ENCODE measurements at places on chromosomes 4 and X. TPM values are rescaled to one million over a fixed set of nuclear protein-coding genes. Genes with fewer than 3 reads are reported as not detected.

DNA sequence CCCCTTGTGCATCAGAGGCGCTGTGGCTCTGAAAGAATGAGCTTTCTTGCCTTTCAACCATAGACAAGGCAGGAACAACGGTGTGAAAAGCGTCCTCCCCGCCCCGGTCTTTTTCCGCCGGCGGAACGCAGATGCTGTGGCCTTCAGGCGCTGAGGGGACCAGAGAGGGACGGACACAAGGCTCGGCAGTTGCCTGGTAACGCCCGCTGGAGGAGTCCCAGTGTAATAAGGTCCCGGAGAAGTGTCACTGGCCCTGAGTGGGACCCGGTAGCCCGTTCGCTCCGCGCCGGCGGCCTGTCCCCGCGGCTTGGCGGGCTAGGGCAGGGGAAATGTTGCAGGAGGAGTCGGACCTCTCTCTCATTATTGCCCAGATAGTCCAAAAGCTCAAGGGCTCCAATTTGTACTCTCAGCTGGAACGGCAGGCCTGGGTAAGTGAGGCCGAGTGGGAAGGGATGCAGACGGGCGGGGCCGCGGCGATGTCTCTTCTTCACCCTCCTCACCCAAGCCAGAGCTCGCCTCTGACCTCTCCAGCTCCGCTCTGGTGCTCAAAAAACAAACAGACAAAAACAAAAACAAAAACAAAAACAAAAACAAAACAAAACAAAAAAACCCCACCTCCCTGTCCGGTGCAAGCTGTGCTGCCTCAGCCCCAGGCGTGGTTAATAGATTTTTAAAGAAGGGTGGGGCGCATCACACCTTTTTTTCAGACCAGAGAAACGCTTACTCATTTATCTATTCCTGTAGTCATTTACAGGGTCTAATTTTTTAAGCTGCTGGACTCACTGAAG lies at the start of gene TBC1D19:
TSS of gene TBC1D19 (plus strand) at position 220 of the 788 bp plus-strand sequence. CDS start at position 330, 110 bp downstream.
- no peaks in the 10 kb centered on the region for H3K36me3 ChIP-seq
- H3K4me1 ChIP-seq, result no peaks in the 10 kb centered on the region
- H3K4me3 ChIP-seq, result peak within 1 kb of the TSS; percentile 73
- no peaks in the 10 kb centered on the region for H3K27me3 ChIP-seq
- peak; percentile 92 for DNase-seq

DNA sequence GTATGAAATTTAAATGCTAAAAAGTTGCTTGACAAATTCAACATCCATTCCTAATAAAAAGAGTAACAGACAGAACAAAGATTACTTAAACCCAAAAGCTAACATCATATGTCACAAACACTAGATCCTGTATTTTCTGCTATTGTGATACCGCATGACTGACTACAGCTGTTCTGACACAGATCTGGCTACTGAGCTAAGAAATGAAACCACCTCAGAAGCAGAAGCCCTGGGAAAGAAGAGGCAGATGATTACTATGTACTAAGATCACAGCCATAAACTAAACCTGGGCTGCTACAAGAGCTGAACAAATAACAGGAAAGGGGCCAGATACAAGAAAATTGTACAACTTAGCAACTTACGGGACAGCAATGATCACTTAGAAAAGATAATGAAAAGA lies 9.4 kb downstream of the LETM1 start:
- H3K27ac ChIP-seq, result no peak overlapping the region
- H3K27me3 ChIP-seq, result no peaks in the 10 kb centered on the region
- H3K36me3 ChIP-seq, result peaks cover 27% of the 10 kb centered on the region
- no peak overlapping the region for H3K4me3 ChIP-seq

GRCh38 chrX:2430265-2430825 lies 70.4 kb downstream of the DHRSX start:
- no peak overlapping the region for H3K27ac ChIP-seq
- no peak for DNase-seq
- no peaks in the 10 kb centered on the region for H3K27me3 ChIP-seq
- H3K36me3 ChIP-seq, result no peaks in the 10 kb centered on the region

- no peaks in the 10 kb centered on the region for H3K27me3 ChIP-seq
- H3K4me3 ChIP-seq, result no peak overlapping the region
- no peaks in the 10 kb centered on the region for H3K4me1 ChIP-seq
- no peak for DNase-seq
These were observed 349.2 kb downstream of the IQCM start for GRCh38 chr4:149466446-149466845.

The EREG gene
- not detected for total RNA-seq

GRCh38 chrX:150575419-150575814 lies 7.0 kb downstream of the MTM1 start:
- H3K27me3 ChIP-seq, result no peaks in the 10 kb centered on the region
- H3K4me1 ChIP-seq, result no peaks in the 10 kb centered on the region
- DNase-seq, result no peak
- no peak overlapping the region for H3K4me3 ChIP-seq
- H3K27ac ChIP-seq, result no peak overlapping the region

DNA sequence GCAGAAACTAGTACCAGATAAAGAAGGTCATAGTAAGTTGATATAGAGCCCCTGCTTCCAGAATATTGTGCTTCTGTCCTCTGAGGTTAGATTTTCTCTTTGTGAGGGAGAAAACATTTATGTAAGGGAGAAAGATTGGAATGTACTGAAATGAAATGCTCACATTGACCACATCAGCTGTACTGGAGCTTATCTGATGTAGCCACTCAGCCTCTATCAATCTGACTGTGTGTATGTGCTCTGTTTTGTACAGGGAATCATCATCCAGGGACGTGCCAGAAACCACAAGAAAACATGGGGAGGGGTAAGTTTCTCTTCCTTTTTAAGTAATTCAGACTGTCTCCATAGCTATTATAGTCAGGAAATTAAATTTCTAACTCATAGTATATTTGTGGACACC lies 56.8 kb downstream of the PRRG1 start:
- DNase-seq, result peak; percentile 2
- peak overlapping the region; percentile 58 for H3K27ac ChIP-seq
- H3K4me1 ChIP-seq, result no peaks in the 10 kb centered on the region
- H3K4me3 ChIP-seq, result no peak overlapping the region
- no peaks in the 10 kb centered on the region for H3K36me3 ChIP-seq

GRCh38 chrX:120251471-120252011 lies 929 bp downstream of the ZBTB33 start:
- H3K27me3 ChIP-seq, result no peaks in the 10 kb centered on the region
- H3K4me1 ChIP-seq, result 0 out of 2 replicates have a peak, but pooled peaks cover 4% of the 10 kb centered on the region
- peak overlapping the region; percentile 85 for H3K4me3 ChIP-seq
- H3K36me3 ChIP-seq, result peaks cover 29% of the 10 kb centered on the region

- H3K4me3 ChIP-seq, result no peak overlapping the region
- no peak overlapping the region for H3K27ac ChIP-seq
- no peaks in the 10 kb centered on the region for H3K36me3 ChIP-seq
- no peak for DNase-seq
- no peaks in the 10 kb centered on the region for H3K27me3 ChIP-seq
These were observed 6.9 kb downstream of the KLHL5 start for GRCh38 chr4:39068907-39069306.

GRCh38 chr4:150591904-150592303 lies 10.0 kb downstream of the MAB21L2 start:
- no peak for DNase-seq
- H3K4me3 ChIP-seq, result no peak overlapping the region
- H3K27me3 ChIP-seq, result no peaks in the 10 kb centered on the region
- H3K36me3 ChIP-seq, result no peaks in the 10 kb centered on the region
- H3K27ac ChIP-seq, result no peak overlapping the region

GRCh38 chr4:121726642-121727268 lies 30.0 kb upstream of the ANXA5 start:
- H3K4me1 ChIP-seq, result no peaks in the 10 kb centered on the region
- no peaks in the 10 kb centered on the region for H3K27me3 ChIP-seq
- H3K36me3 ChIP-seq, result no peaks in the 10 kb centered on the region
- DNase-seq, result peak; percentile 81

The PF4V1 gene
- not detected for total RNA-seq

The HSFX2 gene
- total RNA-seq, result not detected

DNA sequence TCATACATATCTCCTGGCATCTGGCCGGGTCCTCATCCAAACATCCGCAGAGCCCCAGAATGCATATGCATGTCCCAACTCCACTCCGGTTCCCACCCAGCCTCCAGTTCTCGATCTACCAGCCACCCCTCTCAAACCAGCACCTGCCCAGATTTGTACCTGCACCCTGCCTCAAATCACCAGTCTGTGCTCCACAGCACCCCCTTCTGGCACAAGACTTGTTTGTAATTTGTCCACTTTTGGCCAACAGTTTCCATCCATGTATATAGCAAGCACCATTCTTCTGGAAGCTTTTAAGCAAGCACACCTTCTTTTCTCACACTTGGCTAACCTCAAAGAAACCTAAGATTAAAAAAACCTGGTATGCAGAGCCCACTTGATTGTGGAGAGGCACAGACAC lies 644.1 kb downstream of the MID1IP1 start:
- H3K27me3 ChIP-seq, result no peaks in the 10 kb centered on the region
- DNase-seq, result peak; percentile 27

GRCh38 chrX:139454743-139455142 lies 75.8 kb upstream of the F9 start:
- no peak overlapping the region for H3K27ac ChIP-seq
- H3K4me1 ChIP-seq, result no peaks in the 10 kb centered on the region
- no peak overlapping the region for H3K4me3 ChIP-seq
- H3K36me3 ChIP-seq, result no peaks in the 10 kb centered on the region

GRCh38 chrX:130523460-130524394 lies 121.9 kb downstream of the RBMX2 start:
- peak overlapping the region; percentile 55 for H3K4me3 ChIP-seq
- no peak overlapping the region for H3K27ac ChIP-seq
- no peaks in the 10 kb centered on the region for H3K36me3 ChIP-seq
- peak; percentile 70 for DNase-seq
- no peaks in the 10 kb centered on the region for H3K27me3 ChIP-seq
- no peaks in the 10 kb centered on the region for H3K4me1 ChIP-seq

GRCh38 chrX:34058005-34058404 lies 74.1 kb downstream of the FAM47A start:
- no peak for DNase-seq
- H3K27ac ChIP-seq, result no peak overlapping the region
- no peak overlapping the region for H3K4me3 ChIP-seq
- no peaks in the 10 kb centered on the region for H3K4me1 ChIP-seq
- no peaks in the 10 kb centered on the region for H3K27me3 ChIP-seq

- no peak for DNase-seq
- no peak overlapping the region for H3K4me3 ChIP-seq
- no peaks in the 10 kb centered on the region for H3K36me3 ChIP-seq
- H3K4me1 ChIP-seq, result peaks cover 19% of the 10 kb centered on the region
These were observed 18.3 kb downstream of the PNMA6E start for GRCh38 chrX:153382563-153383482.

The CD99L2 gene
- total RNA-seq, result 7.2 TPM

DNA sequence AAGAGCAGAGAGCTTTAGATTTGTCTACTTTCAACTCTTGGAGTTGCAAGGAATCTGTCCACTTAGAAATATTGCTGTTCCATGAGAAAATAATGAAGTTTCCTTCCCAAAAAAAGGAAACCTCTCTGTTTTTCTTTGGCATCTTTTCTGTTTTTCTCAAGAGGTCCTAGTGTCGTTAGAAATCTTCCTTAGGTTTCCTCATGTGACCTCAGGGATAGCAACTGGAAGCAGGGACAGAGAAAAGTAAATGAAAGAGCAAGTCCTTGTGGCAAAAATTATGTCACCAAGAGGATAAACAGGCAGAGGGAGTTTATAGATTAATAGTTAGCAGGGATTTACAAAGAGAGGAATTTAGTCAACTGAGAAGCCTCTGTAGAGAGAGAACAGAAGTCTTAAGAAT lies 478.4 kb upstream of the ADGRL3 start:
- H3K36me3 ChIP-seq, result no peaks in the 10 kb centered on the region
- H3K4me1 ChIP-seq, result no peaks in the 10 kb centered on the region
- DNase-seq, result no peak
- H3K27me3 ChIP-seq, result no peaks in the 10 kb centered on the region
- H3K27ac ChIP-seq, result no peak overlapping the region
- no peak overlapping the region for H3K4me3 ChIP-seq

The NRK gene
- total RNA-seq, result 23.7 TPM

GRCh38 chrX:17597836-17598439 lies 139.4 kb upstream of the SCML1 start:
- H3K36me3 ChIP-seq, result no peaks in the 10 kb centered on the region
- DNase-seq, result peak; percentile 52
- H3K4me1 ChIP-seq, result peaks cover 3% of the 10 kb centered on the region
- H3K4me3 ChIP-seq, result no peak overlapping the region
- H3K27ac ChIP-seq, result no peak overlapping the region

- no peaks in the 10 kb centered on the region for H3K4me1 ChIP-seq
- DNase-seq, result no peak
These were observed 566.8 kb downstream of the PDHA2 start for GRCh38 chr4:96406742-96407141.

- H3K4me3 ChIP-seq, result peak overlapping the region; percentile 32
- peak overlapping the region; percentile 79 for H3K27ac ChIP-seq
- peak; percentile 57 for DNase-seq
- H3K4me1 ChIP-seq, result peaks cover 51% of the 10 kb centered on the region
- no peaks in the 10 kb centered on the region for H3K36me3 ChIP-seq
- H3K27me3 ChIP-seq, result no peaks in the 10 kb centered on the region
These were observed 14.9 kb upstream of the CYTL1 start for GRCh38 chr4:5034206-5034605.

DNA sequence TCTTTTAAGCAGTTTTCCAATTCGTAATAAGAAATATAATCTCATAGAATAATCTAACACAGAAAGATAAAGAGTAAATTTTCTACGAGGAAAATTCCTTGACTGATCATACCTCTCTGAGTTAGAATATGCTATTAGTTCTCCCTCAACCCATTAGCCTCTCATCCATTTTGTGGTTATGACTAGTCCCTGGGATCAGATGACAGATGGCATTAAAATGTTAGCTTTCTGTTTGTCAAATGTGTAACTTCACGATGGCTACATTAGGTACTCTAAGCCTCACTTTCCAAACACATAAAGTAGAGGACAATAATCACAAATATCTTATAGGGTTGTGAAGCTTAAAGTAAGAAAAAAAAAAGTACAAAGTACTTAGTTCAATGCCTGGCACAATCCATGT lies 112.2 kb downstream of the ZAR1 start:
- no peak for DNase-seq
- peaks cover 9% of the 10 kb centered on the region for H3K36me3 ChIP-seq
- no peak overlapping the region for H3K4me3 ChIP-seq
- no peaks in the 10 kb centered on the region for H3K27me3 ChIP-seq

The STBD1 gene
- 2.8 TPM for total RNA-seq

DNA sequence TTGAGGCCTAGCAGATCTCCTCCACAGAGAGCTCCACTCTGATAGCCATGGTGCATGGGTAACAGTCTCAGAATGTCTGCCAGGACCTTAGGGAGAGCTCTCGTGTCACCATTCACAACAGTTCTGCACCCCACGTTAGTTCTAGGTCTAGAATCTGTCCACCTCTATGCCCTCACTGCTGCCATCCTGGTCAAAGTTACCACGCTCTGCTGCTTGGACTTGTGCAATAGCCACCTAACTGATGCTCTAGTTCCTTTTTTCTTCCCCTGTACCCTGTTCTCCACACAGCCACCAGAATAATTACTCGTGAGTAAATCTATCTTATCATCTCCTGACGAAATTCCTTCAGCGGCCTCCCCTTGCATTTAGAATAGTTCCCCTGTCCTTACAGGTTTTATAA lies 268.8 kb upstream of the GATB start:
- H3K27me3 ChIP-seq, result no peaks in the 10 kb centered on the region
- no peaks in the 10 kb centered on the region for H3K4me1 ChIP-seq

- H3K36me3 ChIP-seq, result no peaks in the 10 kb centered on the region
- H3K27me3 ChIP-seq, result peaks cover 9% of the 10 kb centered on the region
- H3K4me1 ChIP-seq, result no peaks in the 10 kb centered on the region
- no peak overlapping the region for H3K4me3 ChIP-seq
These were observed 238.4 kb upstream of the PSAPL1 start for GRCh38 chr4:7673121-7673520.

Data from SJCRH30 (cell line).